ENCODE measurements at places on chromosomes 3 and 15.

GRCh38 chr3:188180114-188180513, 26.2 kb downstream of the LPP start:
- no peak for DNase-seq

DNA sequence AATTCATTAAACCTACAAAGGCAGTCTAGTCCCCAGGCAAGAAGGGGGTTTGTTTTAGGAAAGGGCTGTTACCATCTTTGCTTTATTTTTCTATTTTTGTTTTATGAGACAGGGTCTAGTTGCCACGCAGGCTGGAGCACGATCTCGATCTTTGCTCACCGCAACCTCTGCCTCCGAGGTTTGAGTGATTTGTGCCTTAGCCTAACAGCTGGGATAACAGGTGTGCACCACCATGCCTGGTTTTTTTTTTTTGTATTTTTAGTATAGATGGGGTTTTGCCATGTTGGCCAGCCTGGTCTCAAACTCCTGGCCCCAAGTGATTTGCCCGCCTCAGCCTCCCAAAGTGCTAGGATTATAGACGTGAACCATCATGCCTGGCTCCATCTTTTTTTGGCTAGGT, 4.9 kb downstream of the HIGD1A start:
- no peak for DNase-seq

DNA sequence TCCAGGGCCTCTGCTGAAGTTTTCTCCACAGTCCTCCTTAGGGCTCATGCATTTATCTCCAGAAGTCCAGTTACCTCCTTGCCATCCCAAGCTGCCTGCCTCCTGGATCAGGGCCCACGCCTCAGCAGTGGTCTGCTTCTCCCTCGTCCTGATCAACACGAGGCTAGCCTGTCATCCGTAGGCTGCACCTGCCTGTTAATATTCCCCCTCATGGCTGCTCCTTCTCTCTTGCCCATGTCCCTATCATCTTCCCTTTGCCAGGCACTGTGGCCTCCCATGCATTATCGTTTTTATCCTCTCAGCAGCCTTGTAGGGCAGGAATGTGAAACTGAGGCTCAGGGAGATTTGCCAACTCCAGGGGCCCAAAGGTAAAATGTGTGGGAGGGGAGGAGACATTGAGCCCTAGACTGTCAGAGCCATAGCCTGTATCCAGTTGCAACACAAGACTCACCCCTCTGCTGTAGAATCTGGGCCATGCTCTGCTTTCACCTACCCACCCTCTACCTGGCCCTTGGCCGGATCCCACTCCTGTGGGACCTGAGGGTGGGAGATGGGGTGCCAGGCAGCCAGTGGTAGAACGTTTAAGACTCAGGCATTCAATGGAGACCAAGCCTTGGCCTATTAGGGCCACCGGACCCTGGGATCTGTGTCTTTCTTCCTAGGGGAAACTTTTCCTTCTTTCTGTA, 4.6 kb downstream of the GRM2 start:
- DNase-seq, result no peak

DNA sequence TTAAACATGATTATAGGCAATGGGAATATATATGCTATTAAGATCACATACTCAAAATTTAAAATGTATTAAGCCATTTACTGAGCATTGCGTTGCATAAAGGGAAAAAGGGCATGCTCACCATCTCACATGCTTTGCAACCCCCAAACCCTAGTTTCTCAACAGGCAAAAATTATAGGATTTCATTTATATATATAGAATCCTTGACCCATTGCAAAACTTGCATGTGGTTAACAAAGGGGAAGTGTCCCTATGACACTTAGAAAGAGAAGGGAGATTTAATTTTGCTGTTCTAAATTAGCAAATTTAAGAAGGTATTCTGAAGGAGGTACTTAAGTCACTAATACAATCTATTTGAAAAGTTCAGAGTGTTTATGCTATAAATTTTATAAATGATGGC, 837.8 kb downstream of the DIPK2A start:
- DNase-seq, result no peak

DNA sequence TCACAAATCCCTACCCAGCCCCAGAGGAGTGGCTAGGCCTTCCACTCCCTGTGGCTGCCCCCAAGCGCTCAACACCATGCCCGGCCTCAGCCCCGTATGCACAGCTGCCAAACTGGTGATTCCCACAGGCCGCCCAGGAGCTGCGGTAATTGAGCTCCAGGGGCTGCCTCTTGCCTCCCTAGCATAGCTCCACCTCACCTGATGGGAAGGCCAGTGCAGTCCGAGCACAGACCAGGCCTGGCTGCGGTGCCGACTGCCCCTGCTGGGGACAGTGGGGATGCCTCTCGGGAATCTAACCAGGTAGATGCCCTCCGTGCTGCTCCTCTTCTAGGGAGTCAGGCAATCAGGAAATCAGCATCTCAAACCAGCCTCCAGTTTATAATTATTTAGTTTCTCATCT, 25.9 kb downstream of the SCN5A start:
- no peak for DNase-seq

DNA sequence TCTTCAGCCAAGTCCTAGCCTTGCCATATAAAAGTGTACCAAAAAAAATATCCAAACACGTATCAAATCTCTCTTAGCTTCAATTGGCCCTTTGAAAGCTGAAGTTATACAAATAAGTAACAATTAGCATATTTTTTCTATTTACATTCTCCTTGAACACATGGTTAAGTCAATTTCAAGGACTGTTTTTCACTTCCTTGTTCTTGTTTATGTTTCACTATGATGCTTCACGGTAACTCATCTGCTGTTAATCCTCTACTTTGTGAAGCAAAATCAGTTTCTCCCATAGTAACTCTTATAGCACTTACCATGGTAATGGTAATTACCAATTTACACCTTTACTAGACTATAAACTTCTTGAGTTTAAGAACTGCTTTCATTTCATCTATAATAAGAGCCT, 10.6 kb upstream of the SPRED1 start:
- DNase-seq, result no peak

- no peak for DNase-seq
Observed at GRCh38 chr15:49382394-49382793, 40.6 kb upstream of the FGF7 start.

GRCh38 chr3:160027541-160028195, 39.0 kb downstream of the IL12A start:
- DNase-seq, result no peak

DNA sequence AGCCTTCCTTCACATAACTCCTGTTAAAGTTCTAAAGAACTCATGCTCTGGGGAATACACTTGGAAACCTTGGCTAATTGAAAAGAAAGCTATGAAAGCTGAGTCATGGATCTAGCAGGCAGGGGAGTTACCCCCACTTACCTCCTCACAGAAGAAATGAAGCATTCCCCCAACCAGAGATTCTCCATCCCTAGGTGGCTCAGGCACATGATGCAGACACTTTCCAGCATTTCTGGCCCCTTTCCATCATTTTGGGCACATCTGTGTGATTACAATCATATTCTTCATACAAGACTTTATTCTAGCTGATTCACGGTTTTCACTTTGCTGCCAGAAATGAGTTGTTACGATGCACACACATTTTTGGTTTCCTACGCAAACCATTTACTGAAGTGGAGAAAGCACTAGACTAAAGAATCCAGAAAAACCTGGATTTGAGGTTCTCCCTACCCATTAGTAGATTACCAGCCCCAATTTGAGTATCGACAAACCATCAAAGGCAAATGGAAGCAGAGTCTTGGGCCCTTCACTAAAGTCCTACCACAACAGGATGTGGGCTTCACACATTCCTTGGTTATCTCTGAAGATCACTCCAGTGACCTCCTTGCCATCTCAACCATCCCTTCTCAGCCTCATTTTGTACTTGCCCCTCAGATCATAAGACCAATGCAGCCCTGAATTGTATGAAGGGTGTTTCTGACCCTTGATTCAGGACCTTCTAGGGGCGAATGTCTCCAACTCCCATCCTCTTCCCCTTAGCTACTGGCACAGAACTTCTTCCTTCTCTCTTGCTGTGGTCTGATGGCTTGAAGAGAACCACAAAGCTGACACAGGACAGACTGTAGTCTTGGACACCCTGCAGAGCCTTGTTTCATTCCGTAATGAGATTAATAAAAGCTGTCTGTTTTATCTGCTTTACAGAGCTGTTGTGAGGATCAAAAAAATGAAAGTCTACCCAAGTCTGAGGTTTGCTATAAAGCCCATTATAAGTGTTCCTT, 42.5 kb upstream of the SNRK start:
- DNase-seq, result no peak

- no peak for DNase-seq
Observed at GRCh38 chr3:142366434-142366833, 81.4 kb downstream of the XRN1 start.

DNA sequence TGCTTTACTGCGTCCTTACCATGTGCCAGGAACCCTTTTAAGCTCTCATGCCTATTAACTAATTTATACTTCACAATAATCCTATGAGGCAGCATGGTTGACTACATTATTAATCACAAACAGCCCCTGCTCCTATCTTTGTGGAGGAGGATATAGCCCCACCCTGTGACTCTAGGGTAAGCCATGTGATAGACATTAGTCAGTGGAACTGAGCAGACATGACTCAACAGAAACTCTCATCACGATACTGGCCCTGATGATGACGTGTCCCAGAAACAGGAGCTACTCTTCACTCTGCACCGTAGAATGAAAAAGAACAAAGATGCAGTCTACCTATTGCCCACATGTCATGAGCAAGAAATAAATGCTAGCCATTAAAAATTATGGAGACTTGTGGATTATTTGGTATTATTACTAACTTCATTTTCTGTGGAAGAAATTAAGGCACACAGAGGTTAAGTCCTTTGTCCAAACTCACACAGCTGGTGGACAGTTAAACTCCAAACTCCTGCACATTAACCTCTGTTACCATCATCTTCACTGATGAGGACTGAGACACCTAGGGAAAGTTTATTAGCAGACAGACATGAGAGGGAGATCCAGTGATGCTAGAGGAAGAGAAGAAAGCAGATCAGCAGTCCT, 51.2 kb downstream of the CFAP20DC start:
- no peak for DNase-seq

DNA sequence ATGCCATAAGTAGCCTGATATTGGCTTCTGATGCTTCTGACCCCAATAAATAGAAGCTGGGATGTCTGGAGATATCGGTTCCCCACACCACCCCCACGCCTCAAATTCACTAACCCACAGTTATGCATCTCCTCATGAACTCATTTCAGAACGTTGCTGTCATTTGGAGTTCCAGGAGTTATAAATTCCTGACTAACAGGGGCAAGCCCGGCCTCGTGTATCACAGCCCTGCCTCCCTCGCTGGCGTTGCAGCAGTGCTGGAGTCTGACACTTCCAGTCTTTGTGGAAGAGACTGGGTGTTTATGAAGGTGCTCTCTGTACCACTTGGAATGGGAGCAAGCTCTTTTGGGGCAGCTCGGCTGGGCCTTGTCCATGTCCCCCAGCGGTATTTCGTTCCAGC, 101.0 kb downstream of the ANP32A start:
- no peak for DNase-seq

- DNase-seq, result no peak
Observed at GRCh38 chr3:125585595-125586223, 9.6 kb downstream of the OSBPL11 start.

GRCh38 chr3:107373896-107374295, 3.3 kb upstream of the CCDC54 start:
- DNase-seq, result no peak

- DNase-seq, result no peak
Observed at GRCh38 chr15:84645496-84645895, 8.6 kb downstream of the WDR73 start.

DNA sequence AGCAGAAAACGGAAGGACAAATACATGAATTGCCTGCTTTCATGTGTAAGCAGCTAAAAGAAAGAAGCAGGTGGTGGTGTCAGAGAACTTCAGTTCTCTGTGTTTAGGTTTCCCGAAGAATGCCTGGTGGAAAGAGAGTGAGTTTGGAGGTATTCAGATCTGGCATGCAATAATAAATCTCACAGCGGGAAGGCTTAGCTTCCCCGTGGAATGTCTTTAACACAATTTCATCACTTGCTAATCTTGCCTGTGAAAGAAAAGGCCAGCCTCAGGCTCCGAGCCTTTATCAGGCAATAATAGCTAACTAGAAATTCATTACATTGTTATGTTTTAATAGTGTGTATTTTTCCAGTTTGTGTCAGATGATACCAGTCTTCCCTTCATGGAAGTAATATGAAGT, 220.3 kb downstream of the PDZRN3 start:
- no peak for DNase-seq

DNA sequence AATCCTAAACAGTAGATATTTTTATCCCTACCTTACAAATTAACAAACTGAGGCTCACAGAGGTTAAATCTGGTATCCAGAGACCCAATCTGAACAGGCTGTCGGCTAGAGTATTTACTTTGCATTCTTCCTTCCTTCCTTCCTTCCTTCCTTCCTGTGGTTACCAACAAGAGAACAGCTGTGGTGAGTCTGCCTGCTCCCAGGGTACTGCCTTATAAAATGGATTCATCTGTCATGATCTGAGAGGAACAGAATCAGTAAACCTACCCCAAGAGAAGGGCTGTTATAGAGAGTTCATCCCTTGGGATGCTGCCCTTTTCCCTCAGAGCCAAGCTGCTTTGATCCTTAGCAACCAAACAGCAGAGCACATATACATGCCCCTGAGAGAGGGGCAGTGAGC, 3.6 kb downstream of the GADL1 start:
- DNase-seq, result no peak

DNA sequence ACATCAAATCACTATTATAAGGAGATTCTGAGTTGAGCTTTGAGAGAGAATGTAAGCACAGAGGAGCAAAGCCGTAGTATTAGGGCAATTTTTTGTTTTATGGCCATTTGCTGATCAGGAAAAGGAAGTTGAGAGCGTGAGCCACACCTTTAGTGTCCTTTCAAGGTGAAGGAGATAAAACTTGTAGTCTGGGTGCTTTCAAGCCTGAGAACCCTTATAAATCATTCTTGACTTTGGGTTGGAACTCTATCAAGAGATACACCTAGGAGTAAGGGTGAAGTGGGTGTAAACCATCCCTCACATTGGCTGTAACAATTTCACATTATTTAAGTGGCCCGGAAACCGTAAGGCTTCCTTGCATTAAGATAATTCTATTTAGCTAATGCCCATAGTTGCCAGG, 122.2 kb downstream of the ATG7 start:
- no peak for DNase-seq

DNA sequence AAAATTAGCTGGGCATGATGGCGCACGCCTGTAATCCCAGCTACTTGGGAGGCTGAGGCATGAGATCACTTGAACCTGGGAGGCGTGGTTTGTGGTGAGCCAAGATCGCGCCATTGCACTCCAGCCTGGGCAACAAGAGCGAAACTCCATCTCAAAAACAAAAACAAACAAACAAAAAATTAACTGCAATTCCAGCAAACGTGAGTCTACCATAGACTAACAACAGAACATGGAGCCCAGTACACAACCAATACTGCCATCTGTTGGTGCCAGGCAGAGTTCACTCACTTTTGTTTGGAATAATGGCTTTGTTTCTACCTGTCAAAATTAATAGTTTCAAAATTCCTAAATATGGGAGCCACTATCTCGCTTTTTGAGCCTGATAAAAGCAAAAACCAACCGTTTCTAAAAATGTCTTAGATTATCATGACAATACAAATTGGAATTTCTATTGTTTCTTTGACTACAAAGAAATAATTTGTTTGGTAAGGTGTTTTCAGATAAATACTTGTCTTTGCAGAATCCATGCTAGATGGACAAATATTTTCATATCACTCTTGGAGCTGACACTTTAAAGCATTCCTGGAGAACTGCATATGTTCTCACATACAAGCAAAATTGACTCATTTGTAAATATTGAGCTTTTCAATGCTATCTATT, 45.0 kb downstream of the GPR176 start:
- no peak for DNase-seq

GRCh38 chr3:124838963-124839362, 48.2 kb downstream of the ITGB5 start:
- DNase-seq, result no peak

Measured in T-helper 17 cell (primary cell).